T-helper 2 cell (primary cell): ENCODE measurements at places on chromosomes 16 and 17.
A peak's percentile ranks its signal among the peaks of the same experiment; 100 is the strongest.

- DNase-seq = no peak
Observed at GRCh38 chr17:35185849-35186248, 8.3 kb downstream of the SLC35G3 start.

GRCh38 chr16:11791144-11791828, 5.8 kb downstream of the ZC3H7A start:
- no peak for DNase-seq

DNA sequence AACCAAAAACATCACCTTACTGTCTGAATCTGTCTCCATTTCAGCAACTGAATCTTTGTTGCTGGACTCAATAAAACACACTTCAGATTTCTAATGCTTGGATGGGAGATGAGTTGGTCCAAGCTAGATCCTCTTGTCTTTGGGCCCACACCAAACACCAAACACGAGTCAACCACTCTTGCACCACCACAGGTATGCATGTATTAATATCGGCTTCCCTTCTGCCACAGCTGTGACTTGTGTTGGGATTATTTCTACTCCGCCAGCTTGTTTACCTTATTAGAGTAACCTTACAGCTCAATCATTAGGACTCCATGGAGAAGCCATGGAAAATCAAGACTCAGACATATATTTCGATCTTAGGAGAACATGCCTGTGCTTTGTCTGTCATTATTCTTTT, 49.9 kb downstream of the XYLT1 start:
- no peak for DNase-seq

DNA sequence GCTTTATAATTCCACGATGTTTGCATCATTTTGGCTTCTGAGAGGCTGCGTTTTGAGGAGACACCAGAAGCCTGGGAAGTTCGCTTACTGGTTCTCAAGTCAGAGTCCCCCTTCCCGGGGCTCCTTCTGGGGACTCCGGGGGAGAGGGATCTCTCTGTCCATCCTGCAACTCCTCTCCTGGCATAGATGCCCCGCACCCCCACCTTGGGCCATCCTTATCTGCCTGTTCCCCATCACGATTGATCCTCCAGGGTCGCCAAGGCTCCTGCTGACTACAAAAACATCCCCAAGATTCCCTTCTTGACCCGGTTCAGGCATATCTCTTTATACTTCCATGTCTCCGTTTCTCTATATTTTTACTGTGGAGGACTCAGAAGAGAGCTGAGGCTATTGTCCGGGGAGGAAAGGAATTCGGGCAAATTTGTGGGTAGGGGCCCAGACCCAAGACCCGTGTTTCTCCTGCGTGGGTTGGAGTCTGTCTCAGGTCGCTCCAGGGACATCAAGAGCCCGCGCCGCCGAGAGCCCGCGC, 18.4 kb upstream of the HOXB13 start:
- no peak for DNase-seq

DNA sequence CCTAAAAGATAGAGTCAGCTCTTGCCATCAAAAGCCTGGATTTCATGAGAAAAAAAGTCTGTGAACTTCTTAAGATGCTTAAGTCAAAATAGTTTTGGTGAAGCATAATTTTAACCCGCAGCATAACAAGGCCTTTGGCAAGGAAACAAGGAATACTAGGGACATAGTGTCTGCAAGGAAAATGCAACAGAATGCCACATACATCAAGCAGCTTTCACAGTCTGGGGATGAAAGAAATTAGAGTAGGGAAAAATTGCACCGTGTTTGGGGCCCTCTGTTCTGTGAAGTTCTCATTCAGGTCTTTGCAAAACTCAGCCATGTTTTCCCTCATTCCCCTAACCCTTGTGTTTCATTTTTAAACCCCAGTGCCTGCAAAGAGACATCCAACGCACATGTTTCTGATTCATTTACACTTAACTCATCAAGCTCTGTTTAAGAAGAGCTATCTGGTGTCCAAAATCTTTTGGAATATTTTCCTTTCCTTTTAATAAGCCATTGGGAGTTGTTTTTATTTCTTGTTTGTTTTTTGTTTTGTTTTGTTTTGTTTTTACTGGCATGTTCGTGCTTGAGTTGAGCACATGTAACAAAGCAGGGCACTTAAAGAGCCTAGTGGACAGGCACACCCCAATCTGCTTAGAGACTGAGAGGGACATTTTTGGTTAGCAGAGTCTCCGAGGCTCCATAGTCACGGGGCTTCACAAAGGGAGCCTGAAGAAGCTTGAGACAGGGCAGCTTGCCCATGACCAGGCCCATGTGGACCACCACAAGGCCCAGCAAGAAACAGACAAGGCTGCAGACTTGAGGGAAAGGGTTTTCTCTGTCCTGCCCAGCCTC, 116.5 kb downstream of the ANKFN1 start:
- DNase-seq = no peak

DNA sequence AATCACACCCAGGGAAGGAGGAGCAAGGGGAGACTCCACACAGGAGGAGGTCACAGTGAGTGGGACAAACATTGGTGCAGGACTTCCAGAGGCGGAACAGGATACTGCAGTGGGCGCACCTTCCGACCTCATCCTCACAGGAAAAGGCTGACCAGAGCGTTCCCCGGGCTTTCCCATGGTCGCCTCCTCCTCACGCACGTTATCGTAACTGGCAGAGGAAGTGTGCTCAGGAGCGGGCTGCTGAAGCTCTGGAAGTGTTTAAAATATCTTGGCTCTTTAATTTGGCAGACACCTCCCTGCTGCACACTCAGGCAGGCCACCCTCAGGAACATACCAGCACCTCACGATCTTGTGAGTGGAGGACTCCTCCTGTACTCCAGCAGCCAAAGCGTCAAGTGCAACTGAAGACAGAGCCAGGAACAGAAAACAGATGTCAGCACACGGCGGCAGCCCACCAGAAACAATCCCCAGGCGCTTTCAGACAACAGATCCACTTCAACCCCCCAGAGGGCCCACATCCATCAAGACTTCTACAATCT, 17.5 kb downstream of the FANCA start:
- DNase-seq = no peak

DNA sequence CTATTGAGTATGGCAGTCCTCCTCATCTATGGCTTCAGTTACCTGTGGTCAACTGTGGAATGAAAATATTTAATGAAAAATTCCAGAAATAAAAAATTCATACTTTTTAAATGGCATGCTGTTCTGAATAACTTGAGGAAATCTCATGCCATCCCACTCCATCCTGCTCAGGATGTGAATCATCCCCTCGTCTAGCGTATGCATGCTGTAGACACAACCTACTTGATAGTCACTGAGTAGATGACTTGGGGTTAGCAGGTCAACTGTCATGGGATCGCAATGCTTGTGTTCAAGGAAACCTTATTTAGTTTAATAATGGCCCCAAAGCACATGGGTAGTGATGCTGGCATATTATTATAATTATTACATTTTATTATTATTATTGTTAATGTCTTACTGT, 4.8 kb upstream of the VAC14 start:
- no peak for DNase-seq

- DNase-seq = no peak
Observed at GRCh38 chr17:18858567-18859245, 775 bp downstream of the PRPSAP2 start.

- DNase-seq = no peak
Observed at GRCh38 chr17:20028443-20028842, 19.3 kb downstream of the SPECC1 start.

DNA sequence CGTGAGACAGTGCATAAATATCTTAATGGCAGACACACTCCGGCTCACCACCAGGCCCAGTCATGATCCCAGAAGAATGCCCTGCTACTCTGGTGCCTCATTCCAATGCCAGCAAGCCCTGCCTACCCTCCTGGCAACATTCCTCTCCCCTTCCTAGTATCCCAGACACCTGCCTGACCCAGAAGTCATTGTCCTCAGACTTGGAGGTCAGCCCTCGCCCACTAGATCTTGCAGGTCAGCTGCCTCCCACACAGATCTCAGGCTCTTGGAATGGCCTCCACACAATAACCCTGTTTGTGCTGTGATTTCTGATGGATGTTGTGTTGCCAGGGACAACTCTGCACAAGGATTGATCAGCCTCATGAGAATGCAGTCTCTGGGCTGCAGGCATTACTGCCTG, 1.8 kb upstream of the TEX2 start:
- DNase-seq = no peak

DNA sequence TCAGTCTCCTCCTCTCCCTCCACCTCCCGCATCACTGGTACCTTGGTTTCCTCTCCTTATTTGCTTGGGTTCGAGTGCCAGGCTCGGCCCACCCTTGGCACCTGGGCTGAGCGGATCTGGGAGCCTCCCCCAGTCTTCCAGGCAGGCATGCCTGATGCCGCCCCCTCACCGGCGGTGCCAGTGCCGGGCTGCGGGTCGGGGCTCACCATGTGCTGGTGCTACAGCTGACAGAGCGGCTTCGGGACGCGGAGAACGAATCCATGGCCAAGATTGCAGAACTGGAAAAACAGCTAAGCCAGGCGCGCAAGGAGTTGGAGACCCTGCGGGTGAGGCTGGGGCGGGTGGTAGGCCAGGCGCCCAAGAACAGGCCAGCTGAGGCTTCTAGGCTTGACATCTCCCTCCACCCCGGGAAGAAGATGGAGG, 19.2 kb downstream of the FMNL1 start:
- no peak for DNase-seq

GRCh38 chr17:28570716-28571360, 486 bp downstream of the PIGS start:
- peak; percentile 31 for DNase-seq

DNA sequence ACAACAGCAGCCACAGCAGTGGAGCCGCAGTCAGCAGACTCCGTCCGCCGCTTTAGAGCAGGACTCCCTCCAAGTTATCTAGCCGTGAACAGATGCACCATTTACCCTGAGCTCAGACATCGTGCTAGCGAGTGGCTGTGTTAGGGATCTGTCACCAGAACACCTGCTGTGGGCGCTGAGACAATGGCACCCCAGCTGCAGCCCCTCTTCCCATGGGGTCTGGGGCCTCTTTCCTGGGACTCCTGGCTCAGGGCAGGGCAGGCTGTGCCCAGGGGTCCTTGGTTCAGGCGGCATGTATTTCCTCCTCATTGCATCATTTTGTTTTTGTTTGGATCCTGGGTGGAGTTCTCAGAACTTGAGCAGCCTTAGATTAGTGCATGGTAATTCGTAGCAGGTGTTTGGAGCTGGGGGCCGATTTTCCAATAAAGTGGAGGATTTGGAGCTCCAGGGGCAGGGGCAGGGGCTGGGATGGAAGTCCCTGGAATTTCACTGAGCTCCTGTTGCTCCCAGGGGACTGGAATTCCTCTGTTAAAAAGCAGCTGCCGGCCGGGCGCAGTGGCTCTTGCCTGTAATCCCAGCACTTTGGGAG, 23.4 kb downstream of the NMRAL1 start:
- DNase-seq = no peak

DNA sequence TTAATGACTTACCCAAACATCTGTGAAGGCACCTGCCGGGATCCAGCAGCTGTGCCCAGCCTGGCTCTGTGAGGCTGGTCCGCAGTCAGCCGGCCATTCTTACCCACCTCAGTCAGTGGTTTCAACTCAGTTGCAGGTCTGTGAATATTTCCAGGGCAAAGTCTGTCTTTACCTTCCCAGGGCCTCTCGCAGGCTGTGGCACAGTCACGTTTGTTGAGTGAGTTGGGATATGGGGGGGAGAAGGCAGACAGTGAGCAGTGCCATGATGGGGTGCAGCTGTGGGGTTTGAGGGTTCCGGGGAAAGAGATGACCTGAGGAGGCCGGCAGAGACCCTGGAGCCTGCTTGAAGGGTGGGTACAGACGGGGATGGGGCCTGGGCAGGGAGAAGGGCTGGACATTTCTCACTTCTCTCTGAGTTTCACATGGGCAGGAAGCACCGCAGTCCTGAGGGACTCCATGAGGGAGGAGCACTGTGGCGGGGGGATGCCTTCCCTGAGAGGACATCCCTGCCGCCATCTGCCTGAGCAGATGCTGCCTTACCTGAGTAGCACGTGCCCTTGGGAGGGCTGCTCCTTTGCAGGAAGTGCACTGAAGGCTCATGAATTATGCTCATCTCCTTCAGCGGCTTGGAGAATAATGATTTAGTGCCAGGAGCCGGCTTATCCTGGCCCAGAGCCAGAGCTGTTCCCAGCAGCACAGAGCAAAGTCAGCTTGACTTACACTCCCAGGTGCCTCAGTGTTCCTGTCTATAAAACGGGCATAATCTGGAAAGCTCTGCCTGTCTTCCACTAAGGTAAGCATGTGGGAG, 48.1 kb downstream of the KSR1 start:
- DNase-seq = no peak

- DNase-seq = no peak
Observed at GRCh38 chr17:81884520-81884919, 6.9 kb downstream of the ALYREF start.

DNA sequence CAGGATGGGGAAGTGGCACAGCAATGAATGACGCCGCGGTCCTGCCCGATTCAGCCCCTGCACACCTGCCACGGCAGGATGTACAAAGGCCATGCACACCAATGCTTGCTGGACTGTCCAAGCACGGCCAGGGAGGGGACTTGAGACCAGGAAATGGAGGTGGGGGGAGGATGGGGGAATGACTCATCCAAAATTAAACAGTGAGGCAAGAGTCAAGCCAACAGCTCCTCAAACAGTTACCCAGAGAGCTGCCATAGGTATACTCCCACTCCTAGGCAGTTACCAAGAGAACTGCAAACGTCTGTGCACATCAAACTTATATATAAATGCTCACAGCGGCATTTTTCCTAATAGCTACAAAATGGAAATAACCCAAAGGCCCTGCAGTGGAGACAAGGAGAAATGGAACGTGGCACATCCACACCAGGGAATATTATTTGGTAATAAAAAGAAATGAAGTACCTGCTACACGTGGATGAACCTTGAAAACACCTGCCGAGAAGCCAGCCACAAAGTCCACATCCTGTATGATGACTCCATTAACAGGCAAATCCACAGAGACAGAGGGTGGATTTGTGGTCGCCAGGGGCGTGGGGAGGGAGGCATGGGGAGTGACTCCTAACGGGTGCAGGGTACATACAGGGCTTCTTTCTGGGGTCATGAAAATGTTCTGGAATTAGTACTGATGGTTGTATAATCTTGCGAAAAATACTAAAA, 54.1 kb downstream of the VAC14 start:
- peak; percentile 11 for DNase-seq

DNA sequence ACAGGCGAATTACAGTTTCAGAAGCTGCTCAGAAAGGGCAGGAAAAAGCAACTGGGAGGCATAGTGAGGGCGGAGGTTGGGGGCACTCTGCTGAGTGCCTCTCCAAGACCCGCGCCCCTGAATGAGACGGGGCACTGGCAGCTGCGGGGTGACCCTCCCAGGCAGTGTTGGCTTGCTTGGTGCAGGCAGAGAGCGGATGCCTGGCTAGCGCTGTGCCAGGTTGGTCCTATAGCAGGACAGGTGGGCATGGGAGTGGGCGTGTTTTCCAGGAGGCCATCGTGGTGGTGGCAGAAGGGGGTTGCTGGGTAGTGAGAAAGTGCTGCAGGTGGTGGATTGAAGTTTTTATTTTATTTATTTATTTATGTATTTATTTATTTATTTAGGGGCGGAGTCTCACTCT, 16.0 kb upstream of the SBK1 start:
- no peak for DNase-seq

- no peak for DNase-seq
Observed at GRCh38 chr17:17942846-17943245, 29.4 kb downstream of the TOM1L2 start.

- DNase-seq = no peak
Observed at GRCh38 chr16:4200000-4200780, 41.7 kb downstream of the SRL start.
